ENCODE measurements at places on chromosomes 3 and 15.
A peak's percentile ranks its signal among the peaks of the same experiment; 100 is the strongest.

DNA sequence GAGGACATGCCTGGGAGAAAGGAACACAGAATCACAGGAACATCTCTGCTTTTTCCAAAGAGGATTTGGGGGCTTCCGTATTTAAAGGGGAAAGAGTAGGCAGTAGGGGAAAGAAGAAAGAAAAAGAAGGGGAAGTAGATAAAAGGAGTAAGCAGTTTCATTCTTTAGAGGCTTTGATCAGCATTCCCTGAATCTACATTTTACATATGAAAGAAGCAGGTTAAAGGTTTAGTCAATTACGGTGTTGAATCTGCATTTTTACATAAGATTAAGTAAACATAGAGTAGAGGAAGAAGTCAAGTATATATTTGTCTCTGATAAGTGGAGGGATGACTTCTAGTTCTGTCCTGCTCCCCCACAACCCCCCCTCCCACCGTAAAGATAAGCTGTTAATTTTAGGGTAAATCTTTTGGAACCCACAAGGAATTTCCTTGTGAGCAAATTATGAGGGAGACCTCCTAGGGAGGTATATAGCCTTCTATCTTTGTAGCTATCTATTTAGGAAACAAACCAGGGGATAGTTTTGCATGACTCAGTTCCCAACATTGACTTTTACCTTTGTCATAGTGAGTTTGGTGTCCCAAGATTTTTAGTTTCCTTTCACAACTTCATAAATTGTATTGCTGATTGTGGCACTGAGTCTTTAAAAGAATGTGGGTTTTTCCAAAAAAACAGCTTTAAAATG, 8.7 kb upstream of the P2RY12 start:
- no peak for DNase-seq

DNA sequence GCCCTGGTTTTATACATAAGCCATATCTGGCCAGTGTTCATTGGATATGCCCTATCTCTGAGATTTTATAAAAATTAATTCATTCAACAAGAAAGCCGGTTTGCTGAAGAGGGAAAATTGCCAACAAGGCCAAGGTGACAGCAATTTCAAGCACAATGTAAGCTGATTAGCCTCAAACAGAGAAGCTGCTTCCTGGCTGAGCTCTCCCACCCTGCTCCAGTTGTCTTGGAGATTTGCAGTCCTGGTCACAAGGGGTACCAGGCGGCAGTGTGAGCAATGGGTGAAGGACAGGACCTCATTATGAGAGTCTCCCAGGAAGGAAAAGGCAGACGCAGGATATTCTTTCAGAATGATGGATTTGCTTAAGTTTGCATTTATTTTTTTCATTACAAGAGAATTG, 5.4 kb upstream of the THSD4 start:
- DNase-seq, result no peak

DNA sequence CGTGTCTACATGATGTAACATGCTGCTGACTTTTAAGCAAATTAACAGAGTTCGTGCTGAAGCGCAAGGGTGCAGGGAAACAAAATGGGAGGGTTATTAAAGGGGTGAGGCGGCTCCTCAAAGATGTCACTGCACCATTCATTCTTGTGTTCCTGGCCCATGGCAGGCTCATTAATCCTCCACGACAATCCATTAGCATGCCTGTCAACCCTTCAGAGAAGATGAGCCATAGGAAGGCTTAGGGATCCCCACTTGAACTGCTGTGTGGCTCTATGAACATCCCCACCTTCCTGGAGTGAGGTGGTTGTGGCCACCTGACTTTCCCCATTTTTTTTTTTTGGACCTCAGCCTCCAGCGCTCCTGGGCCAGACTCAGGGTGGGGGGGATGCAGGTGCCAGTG, 45.8 kb downstream of the IGF1R start:
- no peak for DNase-seq

DNA sequence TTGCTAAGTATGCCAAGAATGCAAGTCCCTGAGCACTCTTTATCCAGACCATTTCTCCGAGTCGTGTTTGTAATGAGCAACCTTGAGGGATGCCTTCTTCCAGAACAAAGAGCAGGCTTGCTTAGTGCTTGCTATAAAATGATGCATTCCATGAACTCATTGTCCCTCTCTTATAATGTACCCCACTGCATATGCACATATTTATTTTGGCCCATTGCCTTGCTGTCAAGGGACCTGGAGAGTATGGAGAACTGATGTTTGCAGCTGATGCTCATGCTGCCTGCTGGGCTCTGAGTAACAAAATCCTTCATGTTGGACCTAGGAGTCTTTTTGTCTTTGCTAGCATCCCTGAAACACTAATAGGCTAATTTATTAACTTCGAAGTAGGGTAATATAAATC, 97.8 kb upstream of the AADACL2 start:
- no peak for DNase-seq

GRCh38 chr3:43786102-43786501, 95.4 kb downstream of the ABHD5 start:
- no peak for DNase-seq

GRCh38 chr3:71207632-71208031, 375.9 kb downstream of the FOXP1 start:
- no peak for DNase-seq

DNA sequence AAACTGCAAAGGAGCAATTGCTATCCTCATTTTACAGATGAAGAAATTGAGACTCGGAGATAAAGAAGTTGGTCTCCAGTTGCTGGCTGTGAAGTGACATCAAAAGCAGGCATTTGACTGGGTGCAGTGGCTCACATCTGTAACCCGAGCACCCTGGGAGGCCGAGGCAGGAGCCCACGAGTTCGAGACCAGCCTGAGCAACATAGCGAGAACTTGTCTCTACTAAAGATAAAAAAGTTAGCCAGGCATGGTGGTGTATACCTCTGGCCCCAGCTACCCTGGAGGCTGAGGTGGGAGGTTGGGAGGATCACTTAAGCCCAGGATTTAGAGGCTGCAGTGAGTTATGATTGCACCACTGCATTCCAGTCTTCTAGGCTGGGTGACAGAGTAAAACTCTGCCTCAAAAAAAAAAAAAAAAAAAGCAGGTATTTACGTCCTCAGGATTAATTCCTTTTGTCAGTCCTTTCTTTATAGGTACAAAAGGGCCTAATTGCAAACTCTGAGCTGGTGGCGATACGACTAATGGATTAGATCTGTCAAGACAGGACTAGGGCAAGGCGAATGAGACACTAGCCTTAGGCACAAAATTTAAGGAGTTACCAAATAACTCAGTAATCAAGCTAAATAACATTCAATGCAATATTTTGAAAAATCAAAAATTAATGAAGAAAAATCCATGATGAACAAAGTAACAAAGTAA, 5.9 kb upstream of the DNASE1L3 start:
- no peak for DNase-seq

DNA sequence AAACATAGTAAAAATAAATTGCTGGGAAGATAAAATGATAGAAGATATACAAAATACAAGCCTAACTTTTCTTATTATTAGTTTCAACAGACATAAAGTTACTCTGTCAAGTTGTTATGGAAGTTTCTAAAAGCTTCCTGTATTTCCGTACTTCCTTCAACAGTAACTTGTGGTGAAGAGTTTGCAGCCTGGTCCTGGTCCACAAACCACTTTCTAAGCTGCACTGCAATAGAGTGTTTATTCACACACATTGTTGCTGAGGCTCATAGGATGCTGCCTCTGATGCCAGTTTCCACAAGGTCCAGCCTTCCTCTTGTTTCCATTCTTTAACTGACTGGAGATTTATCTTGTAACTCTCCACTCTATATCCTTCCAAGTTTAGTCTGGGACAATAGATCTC, 39.4 kb upstream of the KY start:
- DNase-seq, result no peak

DNA sequence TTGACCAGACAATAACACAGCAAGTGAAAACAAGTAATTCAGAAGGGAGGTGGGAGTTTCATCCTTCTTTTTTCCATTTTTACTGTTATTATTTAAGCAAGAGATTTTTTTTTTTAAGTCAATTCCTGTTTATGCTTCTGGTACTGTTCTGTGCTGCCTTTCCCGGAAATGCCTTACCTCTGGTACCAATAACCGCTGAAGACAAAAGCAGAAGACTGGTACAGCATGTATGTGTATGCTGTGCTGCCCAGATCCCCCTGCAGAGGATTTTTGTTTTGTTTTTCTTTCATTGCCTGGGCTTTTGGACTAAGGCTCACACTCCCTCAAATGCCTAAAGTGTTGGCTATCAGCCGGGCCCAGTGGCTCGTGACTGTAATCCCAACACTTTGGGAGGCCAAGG, 21.3 kb upstream of the SRGAP3 start:
- no peak for DNase-seq

DNA sequence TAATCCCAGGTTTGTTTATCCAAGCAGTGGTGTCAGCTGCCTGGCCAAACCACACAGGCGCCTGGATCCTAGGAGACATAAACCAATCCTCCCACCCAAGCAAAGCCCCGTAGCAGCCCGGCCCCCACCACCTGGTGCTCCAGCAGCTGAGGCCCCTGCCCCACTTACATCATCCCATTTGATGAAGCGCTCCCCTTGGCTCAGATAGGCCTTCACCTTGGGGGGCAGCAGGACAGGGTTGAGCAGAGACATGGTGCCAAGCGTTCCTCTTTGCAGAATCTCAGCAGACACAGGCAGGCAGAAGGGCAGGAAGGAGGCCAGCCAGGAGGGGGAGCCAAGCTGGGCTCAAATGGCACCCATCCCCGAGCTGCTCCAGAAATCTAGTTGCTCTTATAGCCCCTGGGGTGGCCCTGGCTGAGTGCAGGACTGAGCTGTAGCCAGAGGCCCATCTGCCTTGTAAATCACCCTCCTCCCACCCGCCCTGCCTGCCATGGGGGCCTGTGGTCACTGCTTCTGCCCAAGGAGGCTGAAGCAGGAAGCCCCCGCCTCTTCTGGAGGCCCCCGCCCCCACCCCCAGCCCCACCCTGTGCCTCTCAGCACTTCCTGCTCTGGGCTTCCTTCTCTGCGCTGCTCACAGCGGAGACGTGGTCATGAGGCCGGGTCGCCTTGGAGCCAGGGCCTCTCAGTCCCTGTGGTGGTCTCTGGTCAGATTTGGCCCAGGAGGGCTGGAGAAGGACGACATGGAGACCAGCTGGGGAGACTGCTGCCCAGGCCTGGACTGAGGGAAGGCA, at the start of gene PLCB2:
PLCB2 (minus strand) TSS at position 515 of the 791 bp plus-strand sequence; CDS start at position 252, 263 bp downstream.
- DNase-seq, result peak; percentile 59

- DNase-seq, result no peak
Observed at GRCh38 chr3:127264292-127264691, 23.6 kb downstream of the PRR20G start.

GRCh38 chr3:179880868-179881267, 155.9 kb downstream of the PEX5L start:
- no peak for DNase-seq

DNA sequence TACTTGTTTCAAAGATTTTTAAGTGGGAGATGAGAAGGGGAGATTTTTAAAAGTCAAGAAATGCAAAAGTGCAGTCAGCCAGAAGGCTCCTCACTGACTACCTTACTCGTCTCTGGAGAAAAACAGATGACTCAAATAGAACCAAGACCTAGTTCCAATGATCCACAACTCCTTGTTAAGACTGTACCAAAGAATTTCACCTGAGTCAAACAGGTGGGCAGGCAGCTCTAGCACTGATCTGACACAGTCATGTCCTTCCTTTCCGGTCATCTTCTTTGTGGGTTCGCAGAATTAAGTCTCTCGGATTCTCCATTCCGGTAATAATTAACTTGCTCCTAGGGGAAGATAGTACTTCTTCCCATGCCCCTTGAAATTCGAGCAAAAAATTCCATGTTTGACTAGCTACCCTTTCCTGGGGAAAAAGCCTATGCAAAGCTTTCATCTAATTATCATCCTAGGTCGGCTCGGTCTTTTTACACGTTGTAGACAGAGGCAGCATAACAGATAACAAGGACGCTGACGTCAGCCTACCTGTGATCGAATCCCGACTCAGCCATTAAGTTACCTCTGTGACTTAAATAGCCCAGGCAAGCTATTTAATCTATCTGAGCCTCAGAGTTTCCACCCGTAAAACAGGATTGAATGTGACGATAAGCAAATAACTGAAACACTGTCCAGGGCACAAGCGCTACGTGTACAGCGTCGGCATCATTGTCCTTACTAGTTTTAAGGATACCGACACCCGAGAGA, 758 bp downstream of the SELENOK start:
- DNase-seq, result peak; percentile 25

DNA sequence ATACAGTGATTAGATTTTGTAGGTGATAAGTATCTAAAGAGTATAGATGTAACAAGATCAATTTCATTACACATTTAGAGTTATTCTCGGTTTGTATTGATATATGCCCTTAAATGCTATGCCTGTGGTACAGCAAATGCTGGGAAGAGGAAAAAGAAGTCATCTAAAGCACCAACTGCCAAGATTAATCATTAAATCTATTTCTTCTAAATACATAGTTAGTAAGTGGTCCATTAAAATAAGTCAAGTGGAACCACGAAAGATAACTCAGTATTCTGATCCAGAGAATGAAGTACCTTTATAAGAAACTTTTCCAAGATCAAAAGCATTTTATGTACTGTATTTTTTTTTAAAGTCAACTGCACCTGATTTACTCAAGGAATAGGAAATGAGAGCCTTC, 142.1 kb upstream of the CGNL1 start:
- DNase-seq, result no peak

- no peak for DNase-seq
Observed at GRCh38 chr3:14853271-14853951, 34.6 kb downstream of the FGD5 start.

- no peak for DNase-seq
Observed at GRCh38 chr3:185270262-185270955, 16.6 kb upstream of the EHHADH start.

- no peak for DNase-seq
Observed at GRCh38 chr3:45123030-45123429, 23.1 kb downstream of the CDCP1 start.

DNA sequence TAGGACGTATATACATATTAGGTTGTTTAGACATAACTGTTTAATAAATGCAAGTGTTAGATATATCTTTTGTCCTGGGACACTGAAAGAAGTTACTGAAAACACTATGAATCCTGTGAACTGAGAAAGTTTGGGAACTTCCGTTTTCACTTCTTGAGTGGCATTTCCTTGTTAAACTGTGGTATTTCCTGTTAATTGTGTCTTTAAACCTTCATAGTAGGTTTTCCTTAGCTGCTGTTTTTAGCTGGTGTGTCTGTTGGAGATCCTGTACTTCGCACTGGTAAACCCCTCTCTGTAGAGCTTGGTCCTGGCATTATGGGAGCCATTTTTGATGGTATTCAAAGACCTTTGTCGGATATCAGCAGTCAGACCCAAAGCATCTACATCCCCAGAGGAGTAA, 37.1 kb downstream of the ATP6V1A start:
- no peak for DNase-seq

DNA sequence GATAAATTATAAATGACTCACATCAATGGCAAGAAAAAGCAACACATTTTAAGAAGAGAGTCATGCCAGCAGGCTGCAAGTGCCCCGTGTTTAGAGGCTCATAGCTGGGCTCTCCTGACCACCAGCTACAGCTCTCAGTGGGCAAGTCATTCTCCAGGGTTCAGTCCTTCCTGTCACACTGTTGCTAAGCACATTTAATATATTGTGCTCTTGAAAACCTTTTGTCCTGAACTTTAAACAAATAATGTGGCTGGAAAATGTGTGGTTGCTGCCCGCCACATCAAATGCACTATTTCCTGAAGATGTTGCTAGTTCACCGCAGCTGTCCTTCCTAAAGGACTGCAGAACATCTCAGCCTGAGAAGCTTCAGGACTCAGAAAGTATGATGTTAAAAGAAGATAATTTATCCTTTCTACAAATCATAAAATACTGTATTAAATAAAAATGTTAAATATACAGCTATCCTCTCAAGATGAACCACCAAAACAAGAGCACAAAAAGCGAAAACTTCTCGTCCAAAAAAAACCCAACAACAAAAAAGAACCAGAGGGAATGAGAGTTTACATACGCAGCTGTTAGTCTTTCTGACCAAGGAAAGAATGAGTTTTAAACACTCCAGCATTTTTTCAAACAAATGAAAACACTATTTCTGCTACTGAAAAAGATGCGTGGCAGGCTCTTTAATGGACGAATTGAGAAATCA, 951 bp downstream of the TARS3 start:
- DNase-seq, result peak; percentile 10
